ENCODE measurements at places on chromosomes 1 and 21.

DNA sequence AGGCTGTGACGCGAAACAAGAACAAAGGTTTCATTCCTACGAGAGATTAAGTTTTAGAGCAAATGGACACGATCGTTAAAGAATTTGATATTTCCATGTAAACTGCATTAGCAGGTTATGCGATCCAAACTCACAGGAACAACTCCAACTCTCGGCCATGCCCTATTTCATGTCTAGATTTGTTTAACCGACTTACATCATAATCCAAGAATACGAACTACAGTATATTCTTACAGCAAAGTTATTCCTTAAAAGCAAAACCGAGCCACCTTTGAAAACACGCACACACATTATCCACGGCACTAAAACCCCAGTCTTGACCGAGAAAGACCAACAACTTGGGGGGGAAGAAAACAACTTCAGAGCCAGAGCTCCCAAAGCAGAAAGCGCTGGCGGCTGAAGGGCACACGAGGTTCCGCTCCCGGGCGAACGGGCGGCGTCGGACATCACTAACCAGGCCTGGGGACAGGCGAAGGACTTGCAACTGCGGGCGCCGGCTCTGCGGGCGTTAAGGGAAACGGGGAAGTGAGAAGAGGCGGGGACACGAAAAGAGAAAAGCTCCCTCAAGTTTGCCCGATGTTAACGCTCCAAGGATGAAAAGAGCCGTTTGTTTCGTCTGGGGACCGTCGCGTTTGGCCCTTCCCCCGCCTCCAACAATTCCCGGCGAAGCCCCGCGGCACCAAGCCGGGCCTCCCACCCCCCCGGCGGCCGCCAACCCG lies 690 bp downstream of the B3GALNT2 start:
- no peak for DNase-seq

DNA sequence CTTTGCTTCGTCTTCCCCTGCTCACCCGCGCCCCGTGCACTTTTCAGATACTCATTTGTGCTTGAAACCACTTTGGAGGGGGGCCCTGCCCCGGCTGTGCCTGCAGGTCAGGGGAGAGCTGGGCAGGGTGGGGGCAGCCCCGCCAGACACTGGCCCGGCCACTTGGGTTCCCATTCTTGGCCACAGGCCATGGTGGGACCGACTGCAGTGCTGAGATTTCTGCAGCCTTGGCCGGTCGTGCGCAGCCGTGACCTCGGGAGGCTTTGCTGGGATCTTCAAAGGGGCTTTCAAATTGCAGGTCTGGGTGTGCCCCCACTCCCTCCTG lies 54.5 kb upstream of the TTC34 start:
- no peak for DNase-seq

DNA sequence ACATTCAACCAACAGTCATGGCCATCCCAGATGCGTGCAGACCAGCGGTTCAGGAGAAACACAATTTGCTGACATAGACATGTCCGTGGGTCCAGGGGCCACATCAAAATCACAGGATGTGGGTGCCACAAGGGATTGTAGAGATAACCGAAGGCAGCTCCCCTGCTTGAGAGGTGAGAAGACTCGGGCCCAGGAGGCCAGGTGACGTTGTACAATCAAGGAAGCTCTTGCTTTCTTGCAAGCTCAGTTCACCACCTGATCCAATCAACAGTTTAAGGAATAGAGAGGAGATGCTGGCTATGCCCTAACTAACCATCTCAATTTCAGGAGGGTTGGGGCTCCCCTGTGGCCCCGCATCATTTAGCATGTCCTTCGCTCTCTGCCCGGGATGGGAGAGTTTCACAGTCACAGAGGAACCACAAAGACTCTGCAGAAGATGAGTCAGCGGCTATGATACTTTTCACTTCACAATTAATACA lies 19.5 kb downstream of the UBASH3A start:
- DNase-seq, result no peak

DNA sequence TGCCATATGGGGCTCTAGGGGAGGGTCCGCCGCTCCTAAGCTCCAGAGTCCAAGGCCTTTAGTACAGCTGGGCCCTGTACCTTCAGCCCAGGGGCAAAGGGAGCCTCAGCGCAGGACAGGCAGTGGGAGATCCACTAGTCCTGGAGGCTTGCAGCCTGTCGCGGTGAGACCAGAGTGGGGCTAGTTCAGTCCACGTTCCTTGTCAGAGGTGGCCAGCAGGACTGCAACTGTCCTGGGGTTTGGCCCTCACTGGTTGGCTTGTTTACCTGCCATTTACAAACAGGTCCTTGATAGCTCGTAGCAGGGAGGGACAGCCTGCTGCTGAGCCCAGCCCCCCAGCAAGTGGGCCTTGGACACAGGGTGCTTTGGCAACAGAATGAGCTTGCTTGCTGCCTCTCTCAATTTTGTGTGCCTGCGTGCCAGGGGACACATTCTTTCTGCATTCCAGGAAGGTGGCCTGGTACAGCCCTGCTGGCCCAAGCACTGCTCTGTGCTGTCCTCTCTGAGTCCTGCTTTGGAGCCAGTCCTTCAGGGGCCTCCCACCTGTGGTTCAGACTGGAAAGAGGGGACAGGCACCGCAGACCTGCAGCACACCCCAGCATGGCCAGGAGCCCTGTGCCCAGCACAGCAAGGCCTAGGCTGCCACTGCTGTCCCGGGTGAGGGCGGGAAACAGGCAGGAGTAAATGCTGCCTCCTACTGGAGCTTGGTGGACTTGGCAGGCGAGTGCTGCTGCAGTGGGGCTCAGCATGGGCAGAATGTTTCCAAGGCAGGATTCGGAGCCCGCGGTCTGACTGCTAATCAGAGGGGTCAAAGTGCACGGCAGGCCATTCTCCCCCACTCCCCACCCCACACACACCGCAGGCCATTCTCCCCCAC lies 15.2 kb downstream of the H6PD start:
- no peak for DNase-seq

GRCh38 chr1:109161858-109162606 lies 48.1 kb downstream of the ELAPOR1 start:
- DNase-seq, result no peak

GRCh38 chr1:85406887-85407533 lies 57.9 kb downstream of the DDAH1 start:
- DNase-seq, result no peak

GRCh38 chr1:151710187-151710840 lies 6.3 kb downstream of the CELF3 start:
- DNase-seq, result no peak

GRCh38 chr1:208100906-208101305 lies 143.3 kb downstream of the PLXNA2 start:
- DNase-seq, result no peak

GRCh38 chr1:160411271-160412027 lies 11.1 kb downstream of the VANGL2 start:
- DNase-seq, result no peak

DNA sequence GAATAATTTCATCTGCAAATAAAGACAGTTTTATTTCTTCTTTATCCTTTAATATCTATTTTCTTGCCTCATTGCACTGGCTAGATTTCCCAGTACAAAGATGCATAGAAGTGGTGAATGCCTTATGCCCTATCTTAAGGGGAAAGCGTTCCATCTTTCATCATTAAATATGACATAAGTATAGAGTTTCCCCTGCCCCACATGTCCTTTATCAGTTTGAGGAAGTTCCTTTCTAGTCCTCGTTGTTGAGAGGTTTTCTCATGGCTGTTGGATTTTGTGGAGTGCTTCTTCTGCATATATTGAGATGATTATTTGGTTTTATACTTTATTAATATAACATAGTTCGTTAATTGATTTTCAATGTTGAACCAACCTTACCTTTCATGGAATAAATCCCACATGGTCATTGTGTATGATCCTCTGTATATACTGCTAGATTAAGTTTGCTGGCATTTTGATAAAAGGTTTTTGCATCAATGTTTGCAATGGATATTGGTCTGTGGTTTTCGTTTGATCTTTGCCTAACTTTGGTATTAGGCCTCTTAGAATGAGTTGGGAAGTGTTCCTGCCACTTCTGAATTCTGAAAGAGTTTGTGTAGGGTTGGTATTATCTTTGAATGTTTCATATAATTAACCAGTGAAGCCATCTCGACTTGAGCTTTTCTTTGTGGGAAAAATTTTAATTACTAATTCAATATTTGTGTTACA lies 15.6 kb downstream of the PRKACB start:
- no peak for DNase-seq

DNA sequence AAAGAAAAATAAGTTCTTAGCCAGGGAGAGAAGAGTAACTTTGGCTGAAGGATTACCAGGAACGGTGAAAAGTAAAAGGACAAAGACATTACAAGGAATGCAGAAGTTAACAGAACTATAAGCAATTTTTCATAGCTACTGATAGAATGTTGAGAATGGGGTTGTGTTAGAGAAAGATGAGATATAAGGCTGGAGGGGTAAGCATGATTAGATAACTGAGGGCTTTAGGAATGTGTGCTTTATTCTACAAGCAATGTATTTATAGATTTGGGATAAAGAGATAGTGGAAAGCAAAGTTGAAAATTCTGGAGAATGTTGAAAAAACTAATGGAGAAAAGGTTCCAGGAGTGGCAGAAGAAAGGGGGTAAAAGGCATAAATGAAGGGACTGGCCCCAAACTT lies 65.4 kb upstream of the PTCH2 start:
- no peak for DNase-seq

DNA sequence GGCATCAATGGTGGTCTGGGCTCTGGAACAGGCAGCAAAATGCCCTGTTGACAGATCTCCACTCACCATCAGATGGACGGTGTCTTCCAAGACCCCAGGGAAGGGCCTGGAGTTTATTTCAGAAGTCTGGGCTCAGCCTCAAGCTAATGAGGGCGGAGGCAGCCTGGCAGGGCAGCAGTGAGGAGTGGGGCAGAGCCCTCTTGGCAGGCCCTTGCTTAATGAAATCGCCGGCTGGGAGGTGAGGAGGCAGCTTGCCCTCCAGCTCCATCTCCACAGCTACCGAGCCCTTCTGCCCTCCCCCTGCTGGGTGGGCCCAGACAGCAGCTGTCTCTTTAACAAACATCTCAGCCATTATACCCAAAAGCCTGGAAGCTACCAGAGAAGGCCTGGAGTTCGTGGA lies 22.0 kb upstream of the GRIK3 start:
- no peak for DNase-seq

DNA sequence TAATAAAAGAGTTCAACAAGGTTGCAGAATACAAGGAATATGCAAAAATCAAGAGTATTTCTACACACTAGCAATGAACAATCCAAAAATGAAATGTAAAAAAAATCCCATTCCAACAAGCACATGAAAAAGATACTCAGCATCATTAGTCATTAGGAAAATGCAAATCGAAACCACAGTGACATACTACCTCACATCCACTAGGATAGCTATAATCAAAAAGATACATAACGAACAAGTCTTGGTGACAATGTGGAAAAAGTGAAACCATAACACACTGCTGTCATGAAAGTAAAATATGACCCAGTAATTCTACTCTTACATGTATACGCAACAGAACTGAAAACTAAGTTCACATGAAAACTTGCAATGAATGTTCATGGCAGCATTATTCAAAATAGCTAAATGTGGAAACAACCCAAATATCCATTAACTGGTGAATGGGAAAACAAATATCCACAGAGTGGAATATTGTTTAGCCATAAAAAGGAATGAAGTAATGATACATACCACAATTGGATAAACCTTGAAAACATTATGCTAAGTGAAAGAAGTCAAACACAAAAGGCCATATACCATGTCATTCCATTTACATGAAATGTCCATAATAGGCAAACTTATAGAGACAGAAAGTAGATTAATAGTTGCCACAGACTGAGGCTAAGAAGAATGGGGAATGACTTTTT lies 34.3 kb downstream of the PIK3R3 start:
- DNase-seq, result no peak

DNA sequence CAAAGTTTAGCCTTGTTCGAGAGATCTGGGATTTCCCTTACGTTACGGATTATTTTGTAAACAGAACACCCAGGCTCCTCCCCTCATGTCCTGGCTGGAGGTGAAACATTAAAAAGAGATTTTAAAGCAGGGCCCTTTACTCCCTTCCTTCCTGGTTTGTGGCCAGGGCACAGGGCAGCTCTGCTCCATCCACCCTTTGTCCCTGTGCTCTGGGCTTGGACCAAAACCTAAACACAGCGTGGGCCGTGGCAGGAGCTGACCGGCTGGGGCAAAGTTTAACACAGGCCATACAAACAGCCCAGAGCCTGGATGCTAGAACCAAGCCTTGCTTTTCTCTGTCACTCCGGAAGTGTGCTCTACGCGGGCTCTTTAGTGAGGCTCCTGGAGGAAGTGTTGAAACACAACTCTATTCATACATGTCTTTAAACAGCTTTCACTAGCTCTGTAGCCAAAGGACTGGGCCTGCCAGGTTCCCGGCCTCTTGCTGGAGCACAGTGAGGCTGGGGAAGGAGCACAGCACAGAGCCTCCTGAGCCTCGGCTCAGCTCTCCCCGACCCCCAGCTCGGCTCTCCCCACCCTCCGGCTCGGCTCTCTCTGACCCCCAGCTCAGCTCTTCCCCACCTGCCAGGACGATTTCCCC lies 84.7 kb downstream of the PDE9A start:
- DNase-seq, result no peak

DNA sequence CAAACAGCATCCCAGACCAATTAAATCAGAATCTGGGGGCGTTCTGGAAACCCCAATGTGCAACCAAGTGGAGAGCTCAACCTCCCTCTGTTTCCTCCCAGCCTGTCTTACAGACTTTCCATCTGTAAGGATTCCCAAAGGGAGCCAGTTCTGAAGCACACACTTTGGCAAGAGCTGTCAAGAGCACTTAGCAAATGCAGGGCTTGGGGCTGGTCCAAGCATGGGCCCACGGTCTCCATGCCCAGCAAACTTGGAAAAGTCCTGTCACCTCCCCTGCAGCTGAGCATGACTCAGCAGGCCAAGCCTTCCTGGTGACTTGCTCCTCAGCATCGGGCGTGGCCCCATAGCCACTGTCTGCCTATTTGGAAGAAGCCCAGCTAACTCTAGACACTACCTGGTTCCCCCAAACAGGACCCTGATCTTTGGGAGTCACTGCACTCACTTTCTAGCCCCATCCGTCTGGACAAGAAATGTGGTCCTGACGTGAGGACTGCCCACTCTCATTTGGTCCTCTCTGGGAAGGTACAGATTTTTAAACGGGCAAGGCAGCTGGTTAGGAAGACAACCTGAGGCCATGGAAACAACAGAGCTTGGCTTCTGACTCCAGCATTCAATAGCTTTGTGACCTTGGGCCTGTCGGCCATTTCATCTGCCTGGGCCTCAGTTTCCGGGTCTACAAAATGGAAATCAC lies 16.9 kb downstream of the SLC2A1 start:
- DNase-seq, result no peak

DNA sequence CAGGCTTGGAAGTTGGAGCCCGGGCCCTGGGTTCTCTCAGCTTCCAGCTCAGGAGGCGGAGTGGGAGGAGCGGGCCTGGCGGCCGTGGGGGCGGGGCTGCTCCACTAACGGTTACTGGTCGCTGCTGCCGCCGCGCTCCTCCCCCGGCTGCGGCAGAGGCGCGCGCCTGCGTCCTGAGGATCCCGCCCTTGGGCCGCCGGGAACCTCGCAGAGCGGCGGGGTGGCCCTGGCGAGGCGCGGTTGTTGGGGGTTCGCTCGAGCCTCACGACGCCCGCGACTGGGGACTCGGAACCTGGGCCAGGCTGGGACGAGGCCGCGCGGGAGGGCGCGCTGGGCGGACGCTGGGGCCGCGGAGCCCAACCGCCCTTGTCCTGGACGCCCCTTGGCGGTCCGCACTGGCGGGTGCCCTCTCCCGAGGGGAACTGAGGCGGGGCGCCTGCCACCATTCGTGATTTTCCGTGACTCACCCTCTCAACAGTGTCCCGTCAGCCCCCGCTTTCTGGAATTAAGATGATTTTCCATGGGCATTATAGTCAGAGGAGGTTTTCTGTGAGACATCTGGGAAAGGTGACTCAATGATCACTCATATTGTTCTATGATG lies 34.1 kb downstream of the OR2G3 start:
- no peak for DNase-seq

- DNase-seq, result no peak
These were observed 165.9 kb upstream of the CACNA1E start for GRCh38 chr1:181317261-181317930.

GRCh38 chr21:36902793-36903192 lies 63.7 kb downstream of the HLCS start:
- DNase-seq, result no peak
